ENCODE measurements at places on chromosomes 11 and 22. TPM values are rescaled to one million over a fixed set of nuclear protein-coding genes. Genes with fewer than 3 reads are reported as not detected.

Gene SAA1
- polyA plus RNA-seq: 0.31 TPM

- peaks cover 85% of the 10 kb centered on the region for H3K27me3 ChIP-seq
- H3K27ac ChIP-seq: no peak overlapping the region
- H3K36me3 ChIP-seq: no peaks in the 10 kb centered on the region
- peak overlapping the region; percentile 39 for H3K4me3 ChIP-seq
- H3K4me1 ChIP-seq: peaks cover 8% of the 10 kb centered on the region
These were observed 825 bp downstream of the ARHGAP20 start for GRCh38 chr11:110711448-110711775.

DNA sequence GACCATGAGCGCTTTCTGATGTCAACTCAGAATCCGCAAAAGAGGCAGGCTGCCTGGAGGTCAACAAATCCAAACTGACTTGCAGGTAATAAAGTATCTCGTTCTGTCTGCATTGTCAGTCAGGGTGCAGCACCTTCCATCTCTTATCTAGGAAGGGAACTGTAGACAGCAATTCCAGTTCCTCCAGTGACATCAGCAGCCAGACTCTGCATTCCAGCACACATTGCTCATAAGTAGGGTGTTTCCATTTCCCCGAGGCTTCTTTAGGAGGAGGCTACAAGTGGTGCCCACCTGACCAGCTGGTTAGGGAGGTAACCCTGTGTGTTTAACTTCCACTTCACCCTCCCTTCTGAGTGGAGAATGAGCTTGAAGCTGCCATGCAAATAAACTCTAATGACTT lies 53.3 kb downstream of the NTM start:
- no peak overlapping the region for H3K4me3 ChIP-seq
- peak; percentile 9 for DNase-seq
- no peaks in the 10 kb centered on the region for H3K27me3 ChIP-seq
- H3K27ac ChIP-seq: no peak overlapping the region
- no peaks in the 10 kb centered on the region for H3K4me1 ChIP-seq

GRCh38 chr11:113876798-113877669 lies 1.7 kb upstream of the USP28 start:
- no peaks in the 10 kb centered on the region for H3K27me3 ChIP-seq
- H3K4me3 ChIP-seq: no peak overlapping the region
- no peak for DNase-seq
- H3K4me1 ChIP-seq: peaks cover 12% of the 10 kb centered on the region

- no peaks in the 10 kb centered on the region for H3K36me3 ChIP-seq
- H3K4me3 ChIP-seq: no peak overlapping the region
- no peak for DNase-seq
- H3K27me3 ChIP-seq: no peaks in the 10 kb centered on the region
- H3K27ac ChIP-seq: no peak overlapping the region
- peaks cover 9% of the 10 kb centered on the region for H3K4me1 ChIP-seq
These were observed 4.1 kb downstream of the OLFML1 start for GRCh38 chr11:7489376-7489775.

Gene CD248
- polyA plus RNA-seq: 20.2 TPM

DNA sequence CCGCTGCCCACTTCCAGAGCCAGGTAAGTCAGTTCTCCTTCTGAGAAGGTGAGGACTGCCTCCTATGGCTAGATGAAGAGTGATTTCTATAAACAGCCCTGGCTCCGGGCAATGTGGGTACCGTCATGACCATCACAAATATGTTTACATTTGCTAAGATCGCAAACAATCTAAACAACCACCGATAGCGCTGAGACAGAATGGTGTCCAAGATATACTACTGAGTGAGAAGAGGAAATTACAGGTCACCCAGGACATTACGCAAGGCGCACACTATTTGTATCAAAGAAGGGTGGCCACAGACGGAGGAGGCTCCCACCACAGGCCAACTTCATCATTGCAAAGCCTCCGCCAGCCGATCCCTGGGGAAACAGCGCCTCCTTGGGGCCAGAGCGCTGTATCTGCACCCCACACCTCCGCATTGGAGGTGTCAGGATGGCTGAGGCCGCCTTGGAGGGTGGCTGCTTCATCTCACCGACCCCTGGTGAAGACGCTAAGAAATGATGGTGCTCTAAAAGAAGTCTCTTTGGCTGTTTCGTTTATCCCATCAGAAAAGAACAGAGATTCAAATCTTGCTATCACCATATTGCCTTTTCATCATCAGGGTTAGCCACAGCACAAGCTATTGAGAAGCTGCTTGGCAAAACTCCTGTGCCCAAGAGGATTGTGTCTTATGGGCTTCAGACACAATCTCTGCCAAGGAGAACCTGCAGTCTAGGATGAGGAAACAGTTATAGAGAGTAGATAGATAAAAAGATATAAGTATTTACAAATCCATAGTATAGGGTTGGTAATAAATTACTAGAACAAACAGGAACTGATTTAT lies 12.3 kb upstream of the ASRGL1 start:
- no peaks in the 10 kb centered on the region for H3K36me3 ChIP-seq
- H3K4me1 ChIP-seq: no peaks in the 10 kb centered on the region
- no peak overlapping the region for H3K27ac ChIP-seq

GRCh38 chr11:22536071-22536470 lies 89.6 kb downstream of the FANCF start:
- H3K4me3 ChIP-seq: no peak overlapping the region
- H3K4me1 ChIP-seq: no peaks in the 10 kb centered on the region
- no peak overlapping the region for H3K27ac ChIP-seq

Gene C11orf87
- polyA plus RNA-seq: 1.1 TPM

- H3K4me3 ChIP-seq: no peak overlapping the region
- H3K27ac ChIP-seq: no peak overlapping the region
- no peaks in the 10 kb centered on the region for H3K4me1 ChIP-seq
- no peaks in the 10 kb centered on the region for H3K36me3 ChIP-seq
- DNase-seq: no peak
These were observed 492.6 kb upstream of the CADM1 start for GRCh38 chr11:115996808-115997188.

Gene IFTAP
- polyA plus RNA-seq: 67.3 TPM

Gene MYO7A
- 0.25 TPM for polyA plus RNA-seq

- peak within 1 kb of the TSS; percentile 49 for H3K4me3 ChIP-seq
- no peaks in the 10 kb centered on the region for H3K36me3 ChIP-seq
- H3K27me3 ChIP-seq: no peaks in the 10 kb centered on the region
- DNase-seq: peak; percentile 7
- H3K4me1 ChIP-seq: peaks cover 15% of the 10 kb centered on the region
These were observed at the start of gene ANO5 for GRCh38 chr11:22192642-22193347. TSS of gene ANO5 (plus strand) at chr11:22193085. CDS start at chr11:22193493, 408 bp downstream.

DNA sequence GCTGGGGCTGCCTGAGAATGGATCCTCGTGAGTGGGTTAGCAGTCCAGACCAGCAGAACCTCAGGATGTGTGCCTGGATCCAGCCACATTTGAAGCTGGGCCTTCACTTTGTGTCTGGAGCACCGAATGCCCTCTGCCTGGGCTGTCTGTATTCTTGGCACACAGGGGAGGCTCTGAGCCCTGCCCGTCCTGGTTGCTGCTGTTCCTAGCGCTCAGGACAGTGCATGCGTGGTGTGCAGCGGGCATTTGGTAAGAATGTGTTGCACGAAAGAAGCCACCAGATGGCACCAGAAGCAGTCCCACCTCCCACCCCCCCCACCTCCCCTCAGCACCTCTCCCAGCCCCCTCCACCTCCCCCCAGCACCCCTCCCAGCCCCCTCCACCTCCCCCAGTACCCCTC lies 4.1 kb upstream of the MAPK11 start:
- DNase-seq: peak; percentile 71
- H3K4me3 ChIP-seq: no peak overlapping the region
- no peak overlapping the region for H3K27ac ChIP-seq
- H3K27me3 ChIP-seq: peaks cover 34% of the 10 kb centered on the region
- H3K36me3 ChIP-seq: peaks cover 12% of the 10 kb centered on the region

Gene MAPK8IP2
- 0.35 TPM for polyA plus RNA-seq

DNA sequence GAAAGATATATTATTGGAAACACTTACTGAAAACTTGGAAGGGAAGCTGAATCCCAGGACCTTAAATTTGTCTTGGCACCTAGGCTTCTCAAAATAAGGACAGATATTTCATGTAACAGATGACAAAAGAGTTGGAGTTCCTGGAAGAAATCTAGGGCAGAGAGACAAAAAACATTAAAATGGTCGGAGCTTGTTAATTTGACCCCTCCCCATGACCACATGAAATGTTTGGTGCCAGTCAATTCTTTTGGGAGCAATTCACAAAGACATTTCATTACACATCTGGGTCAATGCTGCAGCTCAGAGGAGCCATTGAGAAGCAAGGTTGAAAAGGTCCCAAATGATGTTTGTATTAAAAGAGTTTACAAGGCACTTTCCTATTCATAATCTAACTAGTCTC lies 162.0 kb upstream of the GUCY1A2 start:
- no peak overlapping the region for H3K4me3 ChIP-seq
- H3K27me3 ChIP-seq: no peaks in the 10 kb centered on the region
- no peaks in the 10 kb centered on the region for H3K4me1 ChIP-seq
- H3K27ac ChIP-seq: no peak overlapping the region

GRCh38 chr11:76674517-76675400 lies 4.2 kb upstream of the LRRC32 start:
- H3K4me1 ChIP-seq: no peaks in the 10 kb centered on the region
- no peak overlapping the region for H3K27ac ChIP-seq
- no peak overlapping the region for H3K4me3 ChIP-seq
- no peaks in the 10 kb centered on the region for H3K27me3 ChIP-seq
- DNase-seq: peak; percentile 17

DNA sequence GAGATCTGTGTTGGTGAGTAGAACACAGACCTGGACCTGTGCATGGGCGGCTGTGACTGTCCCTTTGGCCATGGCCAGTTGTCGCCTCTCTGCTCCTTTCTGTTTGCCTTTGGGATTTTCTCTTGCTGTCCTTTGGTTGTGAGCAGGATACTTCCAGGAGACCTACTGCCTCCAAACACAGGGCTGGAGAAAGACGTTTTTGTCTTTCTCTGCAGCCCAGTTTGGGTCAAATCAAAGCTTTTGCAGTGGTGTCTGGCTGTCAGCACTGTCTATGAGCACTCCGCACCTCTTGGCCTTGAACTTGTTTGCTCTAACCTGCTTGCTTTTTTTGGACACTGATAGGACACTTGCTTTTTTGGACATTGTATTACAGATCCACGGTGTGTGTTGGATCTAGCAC lies 108.9 kb upstream of the SORL1-AS1 start:
- no peaks in the 10 kb centered on the region for H3K27me3 ChIP-seq
- DNase-seq: no peak
- peaks cover 14% of the 10 kb centered on the region for H3K4me1 ChIP-seq
- no peaks in the 10 kb centered on the region for H3K36me3 ChIP-seq
- no peak overlapping the region for H3K4me3 ChIP-seq
- H3K27ac ChIP-seq: no peak overlapping the region

Gene CD3D
- polyA plus RNA-seq: not detected

All from cardiac muscle cell (in vitro differentiated cells and primary cell).